Kidney (tissue), 22 donors: ENCODE measurements at places on chromosomes 12 and 14.

DNA sequence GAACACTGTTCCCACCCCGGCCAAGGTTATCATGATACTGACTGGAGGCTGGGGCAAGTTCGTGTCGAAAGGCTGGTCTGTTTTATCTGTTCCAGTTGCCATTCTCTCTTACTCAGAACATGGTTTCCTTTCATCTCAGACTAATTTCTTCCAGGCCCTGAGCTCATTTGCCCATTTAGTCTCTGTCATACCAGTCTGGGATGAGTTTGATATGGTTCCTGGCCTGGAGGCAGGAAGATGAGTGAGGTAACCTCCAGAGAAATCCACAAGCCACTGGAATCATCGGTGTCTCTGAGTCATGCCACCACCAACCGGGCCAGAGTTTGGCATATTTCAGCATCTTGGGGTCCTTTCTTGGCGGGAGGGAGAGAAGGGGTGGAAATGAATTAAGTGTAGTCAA, 114.7 kb downstream of the NTF3 start:
- no peak for DNase-seq

DNA sequence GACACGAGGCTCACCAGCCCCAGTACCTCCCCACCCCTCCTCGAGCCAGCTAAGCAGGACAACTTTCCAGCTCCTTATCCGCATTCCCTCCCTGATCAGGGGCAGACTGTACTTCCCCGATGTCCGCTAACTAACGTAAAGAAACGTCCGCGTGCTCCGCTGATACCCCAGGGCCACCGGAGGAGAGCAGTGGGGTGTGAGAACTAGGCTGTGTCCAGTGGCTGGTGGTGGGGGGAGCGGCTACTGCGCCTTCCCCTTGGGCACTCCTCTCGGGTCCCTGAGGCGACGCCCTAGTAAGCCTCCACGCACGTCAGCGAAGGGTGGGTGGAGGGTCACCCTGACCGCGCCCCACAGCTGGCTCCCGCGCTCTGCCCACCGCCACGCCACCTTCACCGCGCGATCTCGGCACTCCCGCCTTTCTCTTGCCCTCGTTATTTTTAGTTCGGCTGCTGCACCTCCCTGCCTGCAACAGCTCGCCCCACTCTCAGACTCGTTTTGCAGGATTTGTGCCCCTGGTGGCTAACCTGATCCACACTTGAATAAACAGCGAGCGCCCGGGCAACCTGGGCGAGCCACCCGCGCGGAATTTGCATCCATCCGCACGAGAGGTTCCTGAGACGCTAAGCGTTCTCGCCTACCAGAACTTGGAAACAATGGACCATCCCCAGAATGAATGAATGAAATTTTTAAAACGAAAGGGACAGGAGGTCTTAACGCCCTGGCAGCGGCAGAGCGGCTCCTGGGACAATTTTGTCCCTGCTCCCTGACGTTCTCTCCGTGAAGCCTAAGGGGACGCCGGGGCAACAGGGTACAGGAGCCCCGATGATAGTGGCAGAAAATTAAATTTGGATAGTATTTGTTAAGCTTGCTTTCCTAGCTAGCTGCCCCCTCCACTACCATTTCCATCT, 6.9 kb upstream of the BMP4 start:
- DNase-seq = peak; percentile 83

GRCh38 chr12:87509237-87509820, 519.9 kb downstream of the C12orf50 start:
- no peak for DNase-seq

DNA sequence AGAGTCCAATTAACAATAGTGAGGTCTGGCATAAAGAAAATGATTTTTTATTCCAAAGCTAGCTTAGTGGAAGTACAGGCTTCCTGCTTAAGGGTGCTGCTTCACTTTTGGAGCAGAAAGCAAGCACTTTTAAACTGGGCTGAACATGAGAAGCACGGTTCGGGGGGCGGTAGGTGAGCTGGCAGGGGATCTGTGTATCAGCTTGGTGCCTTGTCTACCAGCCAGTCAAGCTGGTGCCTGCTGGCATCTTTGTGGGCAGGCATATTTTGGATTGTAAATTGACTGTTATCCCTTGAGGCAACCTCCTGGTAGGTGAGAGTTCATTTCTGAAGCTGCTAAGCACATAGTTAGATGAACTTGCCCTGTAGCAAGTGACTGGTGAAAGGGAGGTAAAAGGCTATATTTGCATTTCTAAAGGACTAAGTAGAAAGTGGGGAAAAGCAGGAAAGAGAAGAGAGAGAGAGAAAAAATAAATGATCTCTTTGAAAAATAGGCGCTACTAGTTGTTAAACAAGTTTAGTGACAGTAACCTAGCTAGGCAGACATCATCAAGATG, 121.1 kb upstream of the SYT10 start:
- DNase-seq = no peak

DNA sequence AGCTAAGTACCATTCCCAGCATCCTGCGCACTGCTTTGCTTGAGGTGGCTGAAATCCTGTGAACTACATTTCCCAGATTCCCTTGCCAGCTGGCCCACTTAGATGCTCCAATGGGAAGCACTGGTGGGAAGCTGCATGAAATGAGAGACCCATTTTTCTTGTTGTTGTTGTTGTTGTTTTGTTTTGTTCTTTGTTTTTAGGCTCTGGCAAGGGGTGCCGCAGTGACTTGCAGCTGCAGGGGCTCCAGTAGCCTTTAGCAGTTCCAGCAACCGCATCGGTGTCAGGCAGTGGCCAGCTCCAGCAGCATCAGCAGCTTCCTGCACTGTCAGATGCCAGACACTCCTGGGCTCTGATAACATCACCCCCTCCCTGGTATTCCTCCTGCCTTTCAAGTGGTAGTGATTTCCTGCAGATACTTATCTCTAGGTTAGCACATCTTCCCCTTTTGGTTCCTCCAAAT, 8.8 kb upstream of the EGLN3 start:
- no peak for DNase-seq
